ENCODE measurements at places on chromosomes 3 and 15.

DNA sequence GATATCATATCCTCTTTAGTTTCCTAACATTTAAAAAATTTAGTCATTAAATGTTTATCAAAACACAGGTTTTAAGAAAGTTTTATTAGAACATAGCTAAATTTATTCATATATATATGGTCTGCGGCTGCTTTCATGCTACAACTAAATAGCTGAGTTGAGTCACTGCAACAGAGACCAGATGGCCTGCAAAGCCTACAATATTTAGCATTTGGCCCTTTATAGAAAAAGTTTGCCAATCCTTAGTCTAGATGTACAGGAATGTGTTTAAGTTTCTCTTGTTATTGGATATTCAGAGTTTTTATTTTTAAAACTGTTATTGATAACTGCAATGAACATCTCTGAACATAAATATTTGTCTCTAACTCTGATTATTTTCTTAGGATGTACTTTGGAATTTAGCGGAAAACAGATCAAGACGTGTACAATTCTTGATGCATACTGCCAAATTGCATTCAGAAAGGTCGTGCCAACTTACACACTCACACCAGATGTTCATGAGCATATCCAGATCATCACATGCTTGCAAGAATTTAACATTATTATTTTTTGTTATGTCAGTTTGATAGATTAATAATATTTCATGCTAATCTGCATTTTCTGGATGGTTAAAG, 157.9 kb downstream of the STAC start:
- no peak for DNase-seq

DNA sequence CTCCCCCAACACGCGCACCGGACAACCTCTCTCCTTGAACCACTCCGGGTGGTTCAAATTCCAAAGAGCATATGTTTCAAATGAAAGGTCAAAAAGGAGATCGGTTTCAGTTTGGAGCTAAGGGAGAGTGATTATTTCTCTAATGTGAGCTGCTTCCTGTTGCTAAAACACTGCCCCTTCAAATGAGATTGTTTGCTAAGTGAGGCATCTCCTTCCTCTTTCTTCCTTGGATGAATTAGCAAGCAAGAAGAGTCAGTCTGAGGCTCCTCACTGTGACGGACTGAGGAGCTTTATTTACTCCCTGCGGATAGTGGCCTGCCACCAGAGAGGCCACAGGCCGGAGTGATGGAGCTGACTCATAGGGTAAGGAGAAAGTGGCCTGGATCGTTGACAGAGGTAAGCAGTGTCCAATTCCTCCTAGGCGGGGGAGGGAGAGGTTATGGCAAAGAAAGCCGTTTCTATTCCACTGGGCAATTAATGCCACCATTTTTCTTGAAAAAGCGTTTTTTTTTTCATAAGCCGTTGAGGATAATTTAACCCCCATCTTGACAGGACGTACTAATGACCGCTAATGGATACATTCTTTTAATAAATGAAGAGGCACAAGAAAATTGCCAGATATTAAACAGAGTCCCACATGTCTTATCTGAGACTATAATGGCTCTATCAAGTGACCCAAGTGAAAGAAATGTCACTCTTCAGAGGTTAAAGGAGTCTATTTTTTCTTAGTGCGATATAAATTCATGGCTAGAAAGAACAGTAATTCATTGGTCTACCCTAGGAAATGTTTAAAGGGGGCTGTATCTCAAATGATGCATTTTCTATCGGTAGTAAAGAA, 167.0 kb upstream of the ANKRD28 start:
- no peak for DNase-seq

GRCh38 chr15:50884540-50884939, 23.9 kb upstream of the AP4E1 start:
- DNase-seq, result no peak

- DNase-seq, result peak; percentile 38
These were observed 9.5 kb downstream of the COPS2 start for GRCh38 chr15:49145651-49146609.

- DNase-seq, result no peak
These were observed 969.6 kb upstream of the ALCAM start for GRCh38 chr3:104396974-104397669.

- no peak for DNase-seq
These were observed 76.0 kb downstream of the EEFSEC start for GRCh38 chr3:128229106-128229857.

DNA sequence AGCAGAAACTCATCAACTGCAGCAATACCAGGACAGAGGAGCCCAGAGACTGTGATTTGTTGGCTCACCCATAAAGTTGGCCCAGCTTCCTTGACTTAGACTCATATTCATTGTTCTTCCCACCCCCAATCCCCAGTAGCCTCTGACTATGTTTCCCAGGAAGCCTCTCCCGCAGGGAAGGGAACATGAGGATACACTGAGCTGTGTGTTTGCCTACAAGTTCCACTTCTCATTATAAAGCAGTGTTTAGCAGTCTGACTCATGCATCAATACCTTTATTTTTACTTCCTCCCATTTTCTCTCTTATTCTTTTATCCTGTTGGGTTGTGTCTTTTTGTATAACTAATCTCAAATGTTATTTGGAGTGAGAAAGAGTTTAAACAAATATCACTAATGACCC, 111.6 kb upstream of the PHLDB2 start:
- DNase-seq, result no peak

- DNase-seq, result no peak
These were observed 687 bp downstream of the ALDH1A3 start for GRCh38 chr15:100880139-100880896.
